ENCODE measurements at places on chromosomes 7 and 10.

DNA sequence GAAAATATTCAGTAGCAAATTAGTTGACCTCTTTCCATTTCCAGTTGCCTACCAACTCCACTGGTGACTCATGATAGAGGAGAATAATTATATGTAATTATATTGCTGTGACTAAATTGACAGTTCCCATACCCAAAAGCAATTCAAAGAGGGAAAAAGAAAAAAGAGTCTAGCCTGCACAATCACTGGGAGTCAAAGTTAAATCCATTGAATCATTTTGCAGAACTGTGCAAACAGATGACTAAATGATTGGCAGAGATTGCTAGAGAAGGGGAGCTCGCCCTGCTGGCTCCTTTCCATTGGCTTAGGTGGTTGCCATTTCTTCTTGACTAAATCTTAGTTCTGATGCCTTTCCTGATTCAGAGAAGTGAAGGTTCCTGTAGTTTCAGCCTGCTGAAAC is 1228.6 kb upstream of the SORCS1 start:
- peak; percentile 34 for DNase-seq

GRCh38 chr10:87504307-87504639 is 420 bp upstream of the MINPP1 start:
- DNase-seq, result no peak

DNA sequence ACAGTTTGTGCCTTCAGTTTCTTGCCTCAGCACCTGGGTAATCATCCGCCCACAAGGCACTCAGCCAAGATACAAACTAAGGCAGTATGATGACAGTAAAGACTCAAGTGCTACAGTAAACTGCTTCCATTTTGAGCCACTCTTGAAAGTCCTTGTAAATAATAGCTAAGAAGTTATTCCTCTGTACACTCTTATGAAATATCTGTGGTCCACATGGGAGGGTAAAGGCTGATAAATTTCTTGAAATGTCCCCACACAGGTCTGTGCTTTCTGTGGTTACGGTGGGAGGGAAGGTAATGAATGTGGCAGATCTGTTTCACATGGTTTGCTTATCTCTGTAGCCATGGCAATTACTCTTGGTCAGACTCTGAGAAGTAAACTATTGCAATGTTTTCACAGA is 551.0 kb upstream of the ZWINT start:
- DNase-seq, result no peak

DNA sequence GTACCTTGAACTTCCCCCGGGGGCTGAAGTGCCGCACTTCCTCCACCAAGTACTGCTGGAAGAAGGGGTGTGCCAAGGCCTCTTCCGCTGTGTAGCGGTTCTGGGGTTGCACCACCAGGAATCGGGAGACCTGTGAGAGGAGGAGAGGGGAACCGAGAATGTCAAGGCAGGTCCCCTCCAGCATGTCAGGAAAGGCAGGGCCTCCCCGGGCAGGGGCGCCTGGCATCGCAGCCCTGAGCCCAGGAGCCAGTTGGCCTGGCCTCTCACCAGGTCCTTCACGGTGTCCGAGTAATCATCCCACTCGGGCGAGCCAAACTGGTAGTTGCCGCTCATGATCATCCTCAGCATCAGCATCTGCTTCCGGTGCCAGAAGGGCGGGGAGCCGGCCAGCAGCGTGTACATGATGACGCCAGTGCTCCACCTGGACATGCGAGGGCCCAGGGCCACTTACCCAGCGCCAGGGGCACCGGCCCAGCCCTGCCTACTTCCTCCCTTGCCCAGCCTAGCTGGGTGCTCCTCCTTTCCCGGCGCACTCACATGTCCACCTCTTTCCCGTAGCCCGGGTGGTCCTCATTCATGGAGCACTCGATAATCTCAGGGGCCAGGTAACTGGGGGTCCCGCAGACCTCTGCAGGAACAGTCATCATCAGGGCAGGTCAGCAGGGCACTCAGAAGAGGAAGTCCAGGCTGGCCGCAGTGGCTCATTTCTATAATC is 11.0 kb downstream of the PHKG1 start:
- DNase-seq, result no peak

- DNase-seq, result no peak
Measured at GRCh38 chr7:134828361-134828760, 48.9 kb downstream of the CALD1 start.

DNA sequence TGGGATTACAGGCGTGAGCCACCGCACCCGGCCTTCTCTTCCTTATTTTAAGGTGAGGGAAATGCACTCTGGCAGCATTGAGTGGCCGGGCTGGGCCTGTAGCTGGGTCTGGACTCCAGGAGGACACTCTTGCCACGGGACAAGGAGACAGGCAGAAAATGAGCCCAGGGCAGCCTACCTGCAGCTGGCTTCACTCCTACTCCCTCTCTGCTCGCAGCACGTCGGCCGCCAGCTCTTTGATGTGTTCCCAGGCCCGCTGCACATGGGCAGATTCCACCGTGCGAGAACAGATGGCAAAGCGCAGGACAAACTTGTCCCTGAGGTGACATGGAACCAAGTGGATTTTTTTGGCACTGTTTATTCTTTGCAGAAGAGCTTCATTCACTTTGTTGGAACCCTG is 12.9 kb upstream of the FIGNL1 start:
- DNase-seq, result no peak

- no peak for DNase-seq
Measured at GRCh38 chr7:36276428-36277248, 113.0 kb upstream of the ANLN start.

DNA sequence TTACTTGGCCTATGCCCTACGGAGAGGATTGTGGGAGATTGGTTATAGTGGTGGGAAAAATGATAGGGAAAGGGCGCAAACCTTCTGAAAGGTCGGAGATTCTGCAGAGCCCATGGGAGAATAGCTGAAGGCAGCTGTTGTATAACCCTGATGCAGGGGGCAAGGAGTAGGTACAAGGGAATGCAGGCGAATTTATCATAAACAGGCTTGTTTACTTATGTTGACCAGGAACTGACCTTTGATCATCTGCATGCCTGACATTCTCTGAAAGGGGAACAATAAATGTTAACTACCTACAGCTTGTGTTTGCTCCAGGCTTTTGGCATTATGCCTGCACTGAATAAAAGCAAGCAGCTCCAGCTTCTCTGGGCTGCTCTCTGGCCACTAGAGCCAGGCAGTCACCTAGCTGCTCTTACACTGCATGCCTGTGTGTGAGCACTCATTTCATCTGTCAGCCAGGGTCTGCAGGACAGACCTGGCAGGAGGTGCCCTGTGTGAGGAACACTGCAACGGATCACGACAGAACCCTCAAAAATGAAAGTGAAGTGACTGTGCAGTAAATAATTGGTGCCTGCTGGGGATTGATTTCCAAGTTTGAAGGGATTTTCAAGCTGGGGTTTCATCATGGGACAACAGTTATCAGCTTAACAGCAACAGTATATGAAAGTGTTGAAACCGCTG is 31.1 kb upstream of the ABCA13 start:
- no peak for DNase-seq

DNA sequence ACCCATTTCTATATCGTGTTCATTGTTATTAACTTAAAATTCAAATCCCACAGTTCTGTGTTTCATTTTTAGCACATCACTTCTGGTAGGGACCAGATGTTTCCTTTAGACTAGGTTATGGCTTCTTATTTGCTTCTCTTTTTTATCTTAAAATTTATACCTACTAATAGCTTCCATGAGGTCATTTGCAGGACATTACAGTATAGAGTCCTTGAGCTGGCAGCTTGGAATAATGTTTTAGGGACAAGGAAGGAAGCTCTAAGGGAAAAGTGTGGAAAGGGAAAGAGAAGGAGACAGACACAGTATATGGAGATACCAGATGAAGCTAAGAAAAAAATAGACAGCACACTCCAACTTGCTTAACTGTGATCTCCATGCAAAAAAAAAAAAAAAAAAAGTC is 48.8 kb upstream of the CD36 start:
- no peak for DNase-seq

DNA sequence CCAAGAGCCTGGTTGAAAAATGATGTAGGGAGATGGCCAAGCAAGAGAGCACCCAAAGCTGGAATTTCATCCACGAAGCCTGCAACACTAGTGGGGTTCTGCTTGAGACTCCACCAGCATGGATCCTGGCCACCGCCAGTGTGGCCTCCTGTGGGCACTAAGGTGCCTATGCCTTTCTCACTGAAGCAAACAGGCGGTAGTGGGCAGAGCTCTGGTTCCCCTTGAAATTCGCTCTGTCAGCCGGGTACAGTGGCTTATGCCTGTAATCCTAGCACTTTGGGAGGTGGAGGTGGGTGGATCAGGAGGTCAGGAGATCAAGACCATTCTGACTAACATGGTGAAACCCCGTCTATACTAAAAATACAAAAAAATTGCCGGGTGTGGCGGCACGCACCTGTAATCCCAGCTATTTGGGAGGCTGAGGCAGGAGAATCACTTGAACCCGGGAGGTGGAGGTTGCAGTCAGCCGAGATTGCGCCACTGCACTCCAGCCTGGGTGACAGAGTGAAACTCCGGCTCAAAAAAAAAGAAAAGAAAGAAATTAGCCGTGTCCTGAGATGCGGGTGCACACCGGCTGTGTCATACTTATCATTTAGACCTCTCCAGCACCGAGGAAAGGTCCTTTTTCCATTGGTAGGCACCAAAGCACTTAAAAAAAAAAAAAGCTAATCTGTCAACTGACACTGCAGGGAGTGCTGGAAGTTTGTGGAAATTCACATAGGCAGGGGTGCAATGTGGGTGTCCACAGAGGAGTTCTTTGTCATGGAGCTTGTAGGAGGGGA is 28.3 kb downstream of the CCM2 start:
- DNase-seq, result no peak

- DNase-seq, result no peak
Measured at GRCh38 chr10:74156919-74157289, 5.9 kb downstream of the ADK start.

DNA sequence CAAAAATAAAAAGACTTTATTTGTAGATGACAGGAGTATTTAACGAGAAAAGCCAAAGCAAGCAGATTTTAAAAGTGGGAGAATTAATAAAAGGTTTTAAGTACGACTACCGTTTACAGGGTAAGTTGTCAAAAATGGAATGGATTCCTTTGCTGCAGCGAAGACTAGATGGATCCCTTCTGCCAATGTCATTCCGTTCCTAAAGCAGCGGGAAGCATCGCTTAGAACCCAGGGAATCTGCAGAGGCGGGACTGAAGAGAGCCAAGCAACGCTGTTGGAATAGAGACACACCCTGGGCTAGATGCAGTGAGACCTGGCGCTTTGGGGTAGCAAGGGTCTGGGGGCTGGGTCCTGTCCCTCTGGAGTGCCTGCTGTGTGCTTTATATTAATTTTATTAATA is 303.1 kb upstream of the MKI67 start:
- DNase-seq, result no peak

- no peak for DNase-seq
Measured at GRCh38 chr10:71025535-71025934, 137.2 kb upstream of the PCBD1 start.

DNA sequence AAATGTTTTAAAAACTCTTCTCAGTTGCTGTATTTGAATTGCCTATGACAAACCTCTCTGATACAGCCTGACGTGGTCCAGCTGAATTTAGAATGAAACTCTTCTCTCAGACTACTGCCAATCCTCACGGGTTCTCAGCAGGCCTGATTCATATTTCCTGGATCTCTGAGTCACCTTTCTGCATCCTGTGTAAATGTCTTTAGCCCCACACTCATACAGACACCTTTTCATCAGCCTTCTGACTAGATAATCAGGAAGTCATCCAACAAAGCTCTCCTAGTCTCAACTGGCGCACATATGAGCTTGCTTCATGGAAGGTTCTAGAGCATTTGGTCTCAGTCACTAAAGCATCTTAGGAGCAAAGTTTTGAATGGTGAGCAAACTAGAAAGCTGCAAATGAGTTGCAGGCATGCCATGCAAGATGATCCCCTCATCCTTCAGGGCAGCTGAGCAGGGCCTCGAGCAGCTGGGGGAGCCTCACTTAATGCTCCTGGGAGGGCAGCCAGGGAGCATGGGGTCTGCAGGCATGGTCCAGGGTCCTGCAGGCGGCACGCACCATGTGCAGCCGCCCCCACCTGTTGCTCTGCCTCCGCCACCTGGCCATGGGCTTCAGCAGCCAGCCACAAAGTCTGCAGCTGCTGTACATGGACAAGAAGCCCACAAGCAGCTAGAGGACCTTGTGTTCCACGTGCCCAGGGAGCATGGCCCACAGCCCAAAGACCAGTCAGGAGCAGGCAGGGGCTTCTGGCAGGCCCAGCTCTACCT is 182.8 kb downstream of the ARHGAP12 start:
- DNase-seq, result peak; percentile 88

DNA sequence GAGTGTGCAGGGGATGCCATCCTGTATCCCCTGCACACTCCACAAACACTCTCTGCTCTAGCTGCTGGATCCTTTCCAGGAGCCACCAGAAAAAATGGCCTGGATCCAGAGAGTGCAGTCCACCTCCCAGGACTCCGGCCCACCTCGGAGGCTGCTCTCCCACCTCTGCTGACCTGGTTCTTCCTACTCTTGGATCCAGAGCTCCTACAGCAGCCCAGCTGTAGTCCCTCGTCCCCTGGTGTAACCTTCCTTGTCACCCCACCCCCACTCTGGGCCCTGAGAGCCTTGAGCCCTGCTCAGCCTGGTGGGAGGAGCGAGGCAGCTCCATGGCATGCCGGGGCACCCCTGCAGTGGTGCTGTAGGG is 54.4 kb downstream of the GOLGA7B start:
- DNase-seq, result no peak

GRCh38 chr10:113524539-113525490 is 28.0 kb upstream of the HABP2 start:
- no peak for DNase-seq

DNA sequence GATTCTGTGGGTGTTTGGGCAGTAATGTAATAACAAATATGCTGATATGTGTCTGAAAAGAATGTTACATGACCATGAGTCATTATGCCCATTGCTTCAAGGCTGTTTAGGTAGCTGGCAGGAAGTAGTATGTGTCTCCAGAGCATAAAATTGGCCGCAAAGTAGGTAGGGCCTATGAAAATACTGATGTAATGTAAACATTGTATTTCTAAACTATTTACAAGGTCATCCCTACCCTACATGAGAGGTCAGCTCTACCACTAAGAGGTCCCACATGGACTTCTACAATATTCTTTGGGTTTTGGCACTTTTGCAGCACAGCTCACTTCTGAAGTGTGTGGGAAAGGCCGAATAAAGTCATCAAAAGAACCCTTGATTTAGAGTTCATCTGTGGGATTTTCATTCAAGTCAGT is 301.9 kb downstream of the AHR start:
- peak; percentile 80 for DNase-seq

DNA sequence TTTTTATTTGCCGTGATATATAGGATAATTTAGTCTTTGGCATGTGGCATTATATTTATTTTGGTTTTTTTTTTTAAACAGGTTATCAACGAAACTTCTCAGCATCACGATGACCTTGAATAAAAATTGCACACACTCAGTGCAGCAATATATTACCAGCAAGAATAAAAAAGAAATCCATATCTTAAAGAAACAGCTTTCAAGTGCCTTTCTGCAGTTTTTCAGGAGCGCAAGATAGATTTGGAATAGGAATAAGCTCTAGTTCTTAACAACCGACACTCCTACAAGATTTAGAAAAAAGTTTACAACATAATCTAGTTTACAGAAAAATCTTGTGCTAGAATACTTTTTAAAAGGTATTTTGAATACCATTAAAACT is 9.1 kb downstream of the VIM start:
- no peak for DNase-seq
